Bronchial smooth muscle cell (primary cell): ENCODE measurements at places on chromosomes 7 and 10. TPM values are rescaled to one million over a fixed set of nuclear protein-coding genes. Genes with fewer than 3 reads are reported as not detected.

The SDK1 gene
- total RNA-seq, result 1.4 and 7.8 TPM in 2 replicates

The OR2A42 gene
- total RNA-seq, result under 0.01 TPM in 1 of 2 replicates, not detected in the other

The FBXO24 gene
- total RNA-seq, result 0.43 and 0.47 TPM in 2 replicates

The IL2RA gene
- total RNA-seq, result not detected in 2 replicates

The TAS2R5 gene
- total RNA-seq, result 0.43 and 0.79 TPM in 2 replicates

The TYW1B gene
- total RNA-seq, result 1.3 and 5.8 TPM in 2 replicates

The MLXIPL gene
- 0.09 and 0.16 TPM in 2 replicates for total RNA-seq

The PTEN gene
- total RNA-seq, result 161 and 168 TPM in 2 replicates

The ANXA8 gene
- total RNA-seq, result 0.32 and 0.52 TPM in 2 replicates

The CHST12 gene
- 2.7 and 4.1 TPM in 2 replicates for total RNA-seq

The ZPBP gene
- total RNA-seq, result not detected in 2 replicates

The PNLIPRP2 gene
- not detected in 2 replicates for total RNA-seq

The NRAP gene
- under 0.01 TPM in 1 of 2 replicates, not detected in the other for total RNA-seq

The ZC3HAV1L gene
- 2.8 and 3.8 TPM in 2 replicates for total RNA-seq

The ZP3 gene
- 0.63 and 1.9 TPM in 2 replicates for total RNA-seq

The CPA1 gene
- 0.09 TPM in 1 of 2 replicates, not detected in the other for total RNA-seq

The CPN1 gene
- not detected in 2 replicates for total RNA-seq

The SEMA3D gene
- 0.95 and 4.0 TPM in 2 replicates for total RNA-seq

The ADRB1 gene
- not detected in 2 replicates for total RNA-seq

The CTAGE8 gene
- 0.16 and 0.60 TPM in 2 replicates for total RNA-seq

The NXPH1 gene
- not detected in 2 replicates for total RNA-seq

The KCNMA1 gene
- 41.6 and 70.6 TPM in 2 replicates for total RNA-seq

The BICC1 gene
- 74.9 and 78.8 TPM in 2 replicates for total RNA-seq

The CALML3 gene
- total RNA-seq, result not detected in 2 replicates

The PCLO gene
- total RNA-seq, result under 0.01 TPM in 2 replicates

The DPYSL4 gene
- 2.4 and 2.7 TPM in 2 replicates for total RNA-seq

The FAM237B gene
- not detected in 2 replicates for total RNA-seq

The SRRM3 gene
- total RNA-seq, result 0.79 and 0.94 TPM in 2 replicates

The SVIL gene
- 122 and 178 TPM in 2 replicates for total RNA-seq

The POM121 gene
- 3.0 and 3.2 TPM in 2 replicates for total RNA-seq

The GPR141 gene
- total RNA-seq, result not detected in 2 replicates

The FAM200A gene
- total RNA-seq, result 8.0 and 8.4 TPM in 2 replicates

The SPDYE1 gene
- total RNA-seq, result under 0.01 TPM in 1 of 2 replicates, not detected in the other

The EN2 gene
- under 0.01 TPM in 1 of 2 replicates, not detected in the other for total RNA-seq

The CC2D2B gene
- total RNA-seq, result 0.09 TPM in 1 of 2 replicates, not detected in the other
